ENCODE measurements at places on chromosomes 2 and 18. TPM values are rescaled to one million over a fixed set of nuclear protein-coding genes. Genes with fewer than 3 reads are reported as not detected.
A peak's percentile ranks its signal among the peaks of the same experiment; 100 is the strongest.

DNA sequence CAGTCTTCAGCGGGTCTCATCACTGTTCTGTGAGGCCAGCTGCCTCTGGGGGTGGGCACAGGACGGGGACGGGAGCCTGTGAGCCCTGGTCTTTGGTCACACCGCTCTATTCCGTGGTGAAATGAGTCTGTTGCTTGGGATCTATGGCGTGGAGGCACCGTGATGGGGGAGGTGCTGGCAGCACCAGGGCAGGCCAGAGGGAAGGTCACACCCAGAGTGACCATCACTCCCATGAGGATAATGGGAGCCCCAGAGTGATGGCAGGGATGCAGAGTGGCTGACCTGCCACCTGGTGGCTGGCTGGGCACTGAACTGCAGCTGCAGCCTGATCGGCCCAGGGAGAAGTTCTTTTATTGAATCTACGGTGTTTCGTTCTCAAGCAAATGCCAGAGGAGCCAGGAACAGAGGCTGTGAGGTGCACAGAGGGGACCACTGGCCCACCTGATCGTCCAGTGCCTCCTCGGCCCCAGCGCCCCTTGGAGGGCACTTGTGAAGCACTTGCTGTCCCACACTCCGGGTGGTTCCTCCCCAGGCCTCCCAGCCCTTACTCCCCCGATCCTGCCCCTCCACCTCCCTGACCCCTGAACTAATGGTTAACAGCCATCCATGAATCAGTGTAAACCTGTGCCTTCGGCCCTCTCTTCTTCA, 17.9 kb downstream of the KCNIP3 start:
- DNase-seq: peak; percentile 67

The CCDC141 gene
- total RNA-seq: 0.05 TPM

- no peak for DNase-seq
These were observed 836.3 kb upstream of the ACVR2A start for GRCh38 chr2:147008481-147008880.

DNA sequence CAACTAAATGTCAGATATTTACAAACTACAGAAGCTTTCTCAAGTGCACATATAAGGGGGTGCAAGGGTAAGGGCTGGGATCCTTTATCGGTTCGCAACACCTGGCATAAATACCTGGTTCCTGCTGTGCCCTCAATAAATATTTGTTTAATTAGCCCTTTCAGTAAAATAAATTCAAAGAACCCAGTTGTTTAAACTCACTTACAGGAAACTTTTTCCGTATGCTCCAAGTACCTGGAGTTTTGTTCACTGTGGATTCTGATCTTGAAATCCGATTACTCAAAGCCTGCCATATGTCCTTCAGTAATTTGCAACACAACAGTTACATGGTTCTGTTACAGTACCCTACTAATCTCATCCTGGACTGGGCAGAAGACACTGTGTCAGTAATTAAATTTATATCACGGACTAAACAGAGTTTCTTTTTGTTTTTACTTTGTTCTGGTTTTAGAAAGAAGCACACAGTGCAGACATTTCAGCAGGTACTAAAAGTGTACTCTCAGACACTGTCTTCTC, 36.9 kb downstream of the TBC1D8 start:
- no peak for DNase-seq

The CCDC178 gene
- total RNA-seq: 0.30 TPM

The DUSP2 gene
- 0.17 TPM for total RNA-seq

The NETO1 gene
- total RNA-seq: 4.9 TPM

GRCh38 chr2:73852020-73852419, 23.3 kb downstream of the STAMBP start:
- DNase-seq: peak; percentile 52

GRCh38 chr2:69565431-69565839, 78.1 kb downstream of the AAK1 start:
- no peak for DNase-seq

The RFX8 gene
- not detected for total RNA-seq
